Activated CD8-positive, alpha-beta T cell treated with anti-CD3 and anti-CD28 coated beads, Interleukin-2, amount 10 ng/mL, durations not matched to agents 7 days and 5 days (primary cell): ENCODE measurements at places on chromosomes 5 and 9. TPM values are rescaled to one million over a fixed set of nuclear protein-coding genes. Genes with fewer than 3 reads are reported as not detected.

Gene TUBB4B
- 417 TPM for total RNA-seq

Gene RLN2
- 2.2 TPM for total RNA-seq

Gene ARHGEF28
- total RNA-seq: not detected

Gene PDCD1LG2
- 0.55 TPM for total RNA-seq

Gene SPARC
- total RNA-seq: not detected

Gene PCDHA13
- total RNA-seq: not detected

Gene SPINK13
- not detected for total RNA-seq

Gene CCDC192
- total RNA-seq: not detected

Gene PCA3
- not detected for total RNA-seq

Gene HSPA9
- total RNA-seq: 216 TPM

Gene SPATA31A3
- total RNA-seq: not detected

GRCh38 chr5:891837-892393 is 686 bp downstream of the BRD9 start:
- peak overlapping the region; percentile 90 for H3K4me3 ChIP-seq
- H3K27ac ChIP-seq: peak overlapping the region; percentile 93
- peaks cover 76% of the 10 kb centered on the region for H3K36me3 ChIP-seq
- H3K4me1 ChIP-seq: peaks cover 45% of the 10 kb centered on the region
- DNase-seq: no peak

DNA sequence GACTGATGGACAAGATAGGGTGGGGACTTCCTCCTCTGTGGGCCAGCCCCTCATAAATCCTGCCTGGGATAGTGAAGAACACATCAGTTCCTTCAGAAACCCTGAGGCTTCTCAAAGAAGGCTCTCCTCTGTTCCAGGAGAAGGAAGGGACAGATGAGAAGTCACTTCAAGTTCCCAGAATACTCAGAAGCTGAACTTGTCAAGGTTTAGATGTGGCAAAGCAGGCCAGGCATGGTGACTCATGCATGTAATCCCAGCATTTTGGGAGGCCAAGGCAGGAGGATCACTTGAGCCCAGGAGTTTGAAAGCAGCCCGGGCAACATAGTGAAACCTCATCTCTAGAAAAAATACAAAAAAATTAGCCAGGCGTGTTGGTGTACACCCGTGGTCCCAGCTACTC is 38.5 kb downstream of the STOM start:
- no peaks in the 10 kb centered on the region for H3K27me3 ChIP-seq
- H3K27ac ChIP-seq: no peak overlapping the region
- no peak for DNase-seq
- H3K36me3 ChIP-seq: peaks cover 6% of the 10 kb centered on the region
- H3K4me1 ChIP-seq: no peaks in the 10 kb centered on the region

- peaks cover 10% of the 10 kb centered on the region for H3K4me1 ChIP-seq
- peaks cover 5% of the 10 kb centered on the region for H3K36me3 ChIP-seq
- DNase-seq: no peak
- no peaks in the 10 kb centered on the region for H3K27me3 ChIP-seq
These were observed 96.5 kb upstream of the RPS23 start for GRCh38 chr5:82374637-82375036.

DNA sequence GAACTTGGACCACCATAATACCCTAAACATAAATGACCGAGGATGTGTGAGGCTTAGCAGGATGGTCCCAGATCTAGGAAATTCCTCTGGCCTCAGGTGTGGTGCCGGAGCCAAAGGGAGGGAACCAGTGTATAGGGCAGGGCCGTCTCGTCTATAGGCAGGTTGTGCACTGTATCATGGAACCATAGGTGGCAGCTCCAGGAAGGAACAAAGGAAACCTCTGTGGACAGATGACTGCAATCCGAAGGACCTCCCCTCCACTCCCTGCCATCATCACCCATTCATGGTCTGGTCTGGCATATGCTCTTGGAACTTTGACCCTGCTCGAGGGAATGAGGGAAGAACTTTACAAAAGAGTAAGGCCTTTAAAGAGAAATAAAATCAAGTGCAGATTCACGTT is 2.9 kb upstream of the MACIR start:
- no peaks in the 10 kb centered on the region for H3K36me3 ChIP-seq
- H3K4me3 ChIP-seq: no peak overlapping the region
- peaks cover 24% of the 10 kb centered on the region for H3K27me3 ChIP-seq
- peaks cover 14% of the 10 kb centered on the region for H3K4me1 ChIP-seq

GRCh38 chr9:72601615-72602014 is 80.2 kb downstream of the TMC1 start:
- H3K4me1 ChIP-seq: peaks cover 5% of the 10 kb centered on the region
- no peak for DNase-seq
- H3K4me3 ChIP-seq: no peak overlapping the region
- no peaks in the 10 kb centered on the region for H3K36me3 ChIP-seq

DNA sequence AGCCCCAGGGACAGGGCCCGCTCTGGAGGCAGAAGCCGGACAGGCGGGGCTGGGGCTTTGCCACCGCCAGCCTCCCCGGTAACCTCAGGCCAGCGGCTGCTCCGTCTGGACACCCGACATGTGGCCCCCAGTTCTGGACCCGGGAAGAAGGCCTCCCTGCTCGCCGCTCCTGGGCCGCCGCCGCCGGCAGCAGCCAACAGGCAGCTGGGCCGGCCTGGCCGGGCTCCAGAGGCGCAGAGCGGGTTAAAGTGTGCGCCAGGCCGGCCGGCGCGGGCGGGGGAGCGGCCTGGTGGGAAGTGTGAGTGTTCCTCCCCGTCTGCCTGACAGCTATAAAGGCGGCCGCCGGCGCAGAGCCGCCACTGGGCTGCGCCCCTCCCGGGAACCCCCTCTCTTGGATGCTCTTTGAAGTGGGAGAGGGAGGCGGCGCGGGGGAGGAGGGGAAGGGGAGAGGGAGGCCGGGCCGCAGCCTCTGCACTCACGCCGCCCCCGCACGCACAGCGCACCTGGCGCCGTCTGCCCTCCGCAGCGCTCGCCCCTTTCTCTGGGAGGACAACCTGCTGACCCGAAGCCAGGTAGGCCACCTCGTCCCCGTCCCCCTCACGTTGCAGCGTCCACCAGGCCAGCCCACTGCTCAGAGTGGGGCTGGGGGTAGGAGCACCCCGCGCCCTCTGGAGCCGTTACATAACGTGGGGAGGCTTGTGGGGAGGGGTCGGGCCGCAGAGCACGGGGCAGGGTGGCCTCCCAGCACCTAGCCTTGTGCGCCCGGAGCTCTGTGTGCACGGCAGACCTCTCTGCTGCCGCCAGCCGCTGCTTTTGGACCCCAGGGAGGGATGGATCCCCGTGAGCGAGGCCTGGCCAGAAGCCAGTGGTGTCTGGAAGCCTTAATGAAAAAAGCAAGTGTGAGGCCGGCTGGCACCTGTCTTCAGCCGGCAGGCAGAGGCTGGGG is at the start of gene ADAMTSL2:
Gene ADAMTSL2 (plus strand): TSS at position 359 of the 946 bp plus-strand sequence. CDS start 2,009 bp downstream, outside the sequence.
- peaks cover 6% of the 10 kb centered on the region for H3K4me1 ChIP-seq
- DNase-seq: no peak
- peaks cover 24% of the 10 kb centered on the region for H3K27me3 ChIP-seq
- H3K4me3 ChIP-seq: no peak within 1 kb of the TSS

- no peaks in the 10 kb centered on the region for H3K4me1 ChIP-seq
- H3K4me3 ChIP-seq: no peak overlapping the region
- no peak overlapping the region for H3K27ac ChIP-seq
- no peaks in the 10 kb centered on the region for H3K36me3 ChIP-seq
- DNase-seq: no peak
- H3K27me3 ChIP-seq: peaks cover 8% of the 10 kb centered on the region
These were observed 52.4 kb upstream of the PWWP2A start for GRCh38 chr5:160171666-160172065.

GRCh38 chr5:171906066-171906570 is 100.3 kb downstream of the FBXW11 start:
- no peak overlapping the region for H3K27ac ChIP-seq
- H3K27me3 ChIP-seq: no peaks in the 10 kb centered on the region
- no peak for DNase-seq
- peaks cover 7% of the 10 kb centered on the region for H3K36me3 ChIP-seq

DNA sequence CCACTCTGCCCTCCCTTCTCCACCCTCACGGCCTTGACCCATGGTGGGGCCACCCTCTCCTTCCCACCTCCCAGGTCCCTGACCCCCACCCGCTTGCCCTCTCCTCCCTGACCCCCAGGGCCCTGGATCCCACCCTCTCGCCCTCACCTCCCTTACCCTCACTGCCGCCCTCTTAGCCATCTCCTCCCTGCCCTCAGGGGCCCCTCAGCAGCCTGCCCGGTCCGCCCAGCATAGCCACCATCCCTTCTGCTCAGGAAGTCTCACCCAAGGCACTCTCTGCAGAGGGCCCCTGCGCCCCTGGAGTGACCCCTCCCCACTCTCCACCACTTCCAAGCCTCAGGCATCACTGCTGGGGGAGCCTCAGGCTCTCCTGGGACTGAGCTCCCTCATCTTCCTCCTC is 66.3 kb downstream of the MRPL36 start:
- H3K27me3 ChIP-seq: no peaks in the 10 kb centered on the region
- no peaks in the 10 kb centered on the region for H3K4me1 ChIP-seq
- H3K4me3 ChIP-seq: no peak overlapping the region
- H3K36me3 ChIP-seq: no peaks in the 10 kb centered on the region
- H3K27ac ChIP-seq: no peak overlapping the region

DNA sequence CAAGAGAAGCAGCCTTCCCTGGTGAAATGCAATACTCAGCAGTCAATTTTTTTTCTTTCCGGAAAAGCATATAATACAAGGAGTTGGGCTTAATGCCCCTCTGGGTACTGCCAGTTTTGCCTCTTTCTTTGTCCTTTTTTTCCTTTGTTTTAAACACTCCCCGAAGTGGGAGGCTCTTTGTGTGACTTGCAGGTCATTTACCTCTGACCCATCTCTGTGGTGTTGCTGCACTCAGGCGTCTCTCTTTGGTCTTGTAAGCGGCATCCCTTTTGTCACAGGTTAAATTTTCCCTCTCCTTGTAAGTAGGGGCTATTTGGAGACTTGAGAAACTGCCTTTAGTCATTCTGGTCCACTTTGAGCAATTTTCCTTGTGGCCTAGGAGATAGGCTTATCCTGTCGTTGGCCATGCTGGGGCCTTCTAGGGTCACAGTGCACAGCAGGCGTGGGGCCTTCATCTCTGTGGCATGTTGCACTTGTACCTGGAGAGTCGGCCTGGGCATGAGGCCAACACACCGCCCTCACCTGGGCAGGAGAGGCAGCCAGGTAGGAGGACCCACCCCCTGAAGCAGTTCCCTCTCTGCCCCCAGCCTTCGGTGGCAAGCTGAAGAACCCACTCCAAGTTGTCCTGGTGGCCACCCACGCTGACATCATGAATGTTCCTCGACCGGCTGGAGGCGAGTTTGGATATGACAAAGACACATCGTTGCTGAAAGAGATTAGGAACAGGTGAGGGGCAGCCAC is 27.7 kb upstream of the CTSL start:
- no peak overlapping the region for H3K4me3 ChIP-seq
- peaks cover 2% of the 10 kb centered on the region for H3K27me3 ChIP-seq
- no peaks in the 10 kb centered on the region for H3K36me3 ChIP-seq
- DNase-seq: no peak
- peaks cover 5% of the 10 kb centered on the region for H3K4me1 ChIP-seq

DNA sequence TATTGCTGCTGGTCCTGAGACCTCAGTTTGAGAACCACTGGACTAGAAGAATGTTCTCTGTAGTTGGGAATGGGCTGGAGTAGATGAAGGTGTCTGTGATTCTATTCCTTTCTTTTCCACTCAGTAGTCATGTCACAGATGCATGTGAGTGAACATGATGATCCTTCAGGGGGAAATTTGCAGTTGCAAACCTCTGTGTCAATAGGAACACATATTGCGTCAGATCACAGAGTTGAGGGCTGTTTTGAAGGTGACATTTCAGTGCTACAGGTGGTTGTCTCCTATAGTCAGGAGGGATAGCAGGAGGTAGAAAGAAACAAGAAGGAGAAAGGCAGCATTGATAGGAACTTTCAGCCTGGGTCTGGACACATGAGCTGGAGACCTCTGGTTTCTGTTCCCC is 239.3 kb downstream of the ARHGEF28 start:
- H3K27ac ChIP-seq: no peak overlapping the region
- no peaks in the 10 kb centered on the region for H3K36me3 ChIP-seq
- peaks cover 8% of the 10 kb centered on the region for H3K27me3 ChIP-seq
- H3K4me3 ChIP-seq: no peak overlapping the region
- no peak for DNase-seq

DNA sequence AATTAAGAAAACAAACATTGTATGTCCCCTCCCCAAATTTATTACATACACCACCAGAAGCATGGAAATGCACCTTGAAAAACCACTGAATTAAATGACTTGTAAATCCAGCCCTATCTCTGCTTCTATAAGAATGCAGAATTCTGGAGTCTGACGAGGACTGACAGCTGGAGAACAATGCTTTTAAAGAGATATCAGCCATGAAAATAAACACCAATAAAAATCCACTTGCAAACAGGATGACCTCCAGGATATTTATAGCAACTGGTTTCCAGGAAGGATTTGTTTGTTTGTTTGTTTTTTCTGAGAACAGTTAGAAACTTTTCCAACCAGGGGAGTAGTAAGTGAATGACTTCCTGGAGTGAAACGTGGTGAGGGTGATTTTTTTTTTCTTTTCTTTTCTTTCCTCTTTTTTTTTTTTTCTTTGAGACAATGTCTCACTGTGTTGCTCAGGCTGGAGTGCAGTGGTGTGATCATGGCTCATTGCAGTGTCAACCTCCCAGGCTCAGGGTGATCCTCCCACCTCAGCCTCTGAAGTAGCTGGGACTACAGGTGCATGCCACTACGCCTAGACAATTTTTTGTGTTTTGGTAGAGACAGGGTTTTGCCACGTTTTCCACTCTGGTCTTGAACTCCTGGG is 38.7 kb upstream of the SLC36A1 start:
- H3K27me3 ChIP-seq: peaks cover 22% of the 10 kb centered on the region
- no peaks in the 10 kb centered on the region for H3K4me1 ChIP-seq
- no peak for DNase-seq
- no peaks in the 10 kb centered on the region for H3K36me3 ChIP-seq

- H3K4me1 ChIP-seq: peaks cover 20% of the 10 kb centered on the region
- no peaks in the 10 kb centered on the region for H3K27me3 ChIP-seq
- H3K36me3 ChIP-seq: no peaks in the 10 kb centered on the region
- no peak for DNase-seq
- H3K27ac ChIP-seq: no peak overlapping the region
- no peak overlapping the region for H3K4me3 ChIP-seq
These were observed 9.0 kb upstream of the DCP2 start for GRCh38 chr5:112967520-112968083.

DNA sequence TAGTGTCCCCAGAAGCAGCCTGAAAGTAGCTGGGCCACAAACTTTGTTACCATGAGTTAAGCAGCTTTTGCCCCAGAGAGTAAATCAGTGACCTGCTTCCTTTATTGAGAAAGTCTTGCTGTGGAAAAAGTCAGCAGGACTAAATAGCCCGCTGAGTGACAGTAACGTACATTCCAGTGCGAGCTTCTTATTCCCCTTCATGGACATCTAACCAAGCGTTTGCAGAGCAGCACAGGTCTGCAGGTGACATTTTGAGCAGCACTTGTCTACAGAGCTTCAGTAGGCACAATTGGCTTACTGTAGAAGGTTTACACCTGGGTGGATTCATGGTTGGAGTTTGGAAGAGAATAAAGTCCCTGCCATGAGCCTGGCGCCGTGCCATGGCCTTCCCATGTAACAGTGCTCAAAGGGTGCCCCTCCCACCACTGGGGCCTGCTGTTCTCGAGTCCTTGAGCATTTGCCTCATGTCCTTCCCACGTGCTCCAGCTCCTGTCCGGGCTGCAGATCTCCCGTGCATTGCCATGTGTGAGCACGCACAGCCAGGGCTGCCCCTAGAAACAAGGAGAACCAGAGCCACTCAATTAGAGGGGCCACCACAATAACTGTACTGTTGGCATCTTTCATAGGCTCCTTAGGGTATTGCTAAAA is 41.3 kb upstream of the GRHPR start:
- H3K36me3 ChIP-seq: no peaks in the 10 kb centered on the region
- H3K4me3 ChIP-seq: no peak overlapping the region
- no peak overlapping the region for H3K27ac ChIP-seq
- H3K27me3 ChIP-seq: peaks cover 2% of the 10 kb centered on the region
- DNase-seq: no peak
